ENCODE measurements at places on chromosomes 6 and 20. TPM values are rescaled to one million over a fixed set of nuclear protein-coding genes. Genes with fewer than 3 reads are reported as not detected.

Gene DEF6
- total RNA-seq = 195 TPM

Gene ELOVL2
- total RNA-seq = not detected

Gene EFCAB8
- total RNA-seq = 1.5 TPM

Gene BMP2
- total RNA-seq = not detected

Gene C6orf52
- total RNA-seq = 2.9 TPM

Gene TRIM10
- not detected for total RNA-seq

Gene RAB44
- total RNA-seq = not detected

DNA sequence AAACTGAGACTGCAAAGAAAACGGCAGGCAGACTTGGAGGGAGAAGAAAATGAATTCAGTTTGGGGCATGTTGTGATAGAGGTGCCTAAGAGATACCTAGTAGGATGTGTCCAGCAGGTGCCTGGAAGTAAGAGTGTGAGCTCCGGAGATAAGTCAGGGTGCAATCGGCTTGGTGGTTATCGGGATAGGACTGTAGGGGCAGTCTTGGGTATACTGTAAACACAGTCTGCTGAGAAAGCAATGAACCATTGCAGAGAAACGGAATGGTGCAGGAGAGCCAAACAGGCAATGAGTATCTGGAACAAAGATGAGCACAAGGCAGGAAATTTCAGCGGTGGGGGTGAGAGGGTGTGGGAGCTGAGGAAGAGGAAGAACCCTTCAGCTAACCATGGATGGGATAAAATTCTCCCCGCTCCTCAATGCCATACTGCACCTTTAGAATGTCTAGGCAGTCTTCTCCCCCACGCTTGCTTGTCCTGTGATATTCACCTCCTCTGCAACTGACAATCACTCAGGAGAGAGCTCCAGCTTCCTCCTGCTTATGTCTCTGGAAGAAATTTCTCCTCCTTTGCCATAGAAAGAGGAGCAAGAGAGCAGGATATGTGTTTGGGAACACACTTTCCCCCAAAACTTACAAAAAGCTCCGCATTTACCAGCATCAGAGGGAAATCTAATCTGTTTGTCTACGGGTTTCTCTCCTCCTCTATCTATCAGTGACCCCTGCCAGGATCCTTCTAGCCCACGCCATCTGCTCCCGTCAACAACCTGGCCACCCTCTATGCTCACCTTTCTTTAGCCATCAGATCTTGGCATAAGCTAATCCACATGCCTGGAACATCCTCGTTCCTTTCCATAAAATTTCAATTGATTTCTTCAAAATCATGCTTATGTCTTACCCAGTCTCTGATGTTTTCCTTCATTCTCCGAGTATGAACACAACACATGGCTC lies 381.7 kb upstream of the JARID2 start:
- no peak for DNase-seq

GRCh38 chr20:19250346-19250745 lies 37.9 kb downstream of the SLC24A3 start:
- DNase-seq = no peak

DNA sequence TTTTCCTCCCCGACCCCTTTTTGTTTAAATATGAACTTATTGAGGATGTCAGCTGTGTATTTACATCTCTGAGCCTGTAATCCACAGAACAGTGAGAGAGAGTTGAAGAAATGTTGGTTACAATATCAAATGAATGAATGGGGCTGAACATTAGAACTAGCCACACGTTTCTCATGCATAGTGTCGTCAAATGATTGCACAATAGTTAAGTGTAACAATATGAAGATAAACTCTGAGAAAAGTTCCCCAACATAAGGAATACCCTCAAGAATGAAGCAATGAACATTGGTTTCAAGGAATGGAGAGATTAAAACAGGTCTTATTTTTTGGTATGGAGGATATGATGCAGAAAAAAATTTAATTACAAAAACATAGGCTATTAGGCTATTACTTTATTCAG lies 100.5 kb upstream of the DTNBP1 start:
- DNase-seq = no peak

GRCh38 chr20:31897541-31897940 lies 27.1 kb downstream of the TTLL9 start:
- no peak for DNase-seq

DNA sequence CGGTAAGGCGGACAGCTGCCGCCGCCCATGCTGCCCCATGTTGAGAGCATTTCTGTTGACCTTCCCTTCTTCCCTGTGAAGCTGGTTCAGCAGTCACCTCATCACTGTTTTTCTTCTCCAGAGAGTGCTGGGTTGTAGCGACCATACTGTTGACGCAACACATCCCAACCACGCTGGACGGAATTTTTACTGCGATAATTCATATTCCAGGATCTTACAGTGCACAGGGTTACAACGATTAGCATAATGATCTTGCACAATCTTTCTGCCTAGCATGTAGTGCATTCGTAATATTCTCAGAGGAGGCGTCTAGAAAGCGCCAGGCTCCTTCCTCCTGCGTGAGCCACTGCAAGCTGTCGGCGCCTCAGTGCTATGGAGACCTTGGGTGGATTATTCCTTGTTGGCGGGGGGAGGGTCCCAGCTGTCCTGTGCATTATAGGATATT lies 137.0 kb downstream of the MTHFD1L start:
- no peak for DNase-seq

DNA sequence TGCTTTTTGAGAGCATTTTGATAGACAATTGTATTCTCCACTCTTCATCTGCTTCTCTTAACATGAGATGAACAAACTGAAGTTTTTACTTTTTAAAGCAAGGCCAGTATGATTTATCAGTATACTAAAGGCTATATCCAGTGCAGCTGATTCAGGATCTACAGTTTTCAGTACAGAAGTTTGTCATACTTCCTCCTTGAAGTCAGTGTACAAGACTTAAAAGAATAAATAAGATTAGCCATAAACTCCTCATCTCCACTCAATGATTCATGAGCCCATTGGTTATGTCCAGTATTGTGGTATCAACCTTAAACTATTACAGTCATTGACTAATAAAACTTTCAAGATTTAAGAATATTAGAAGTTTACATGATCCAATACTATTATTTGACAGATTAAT lies 374.8 kb upstream of the EPHA7 start:
- DNase-seq = no peak

DNA sequence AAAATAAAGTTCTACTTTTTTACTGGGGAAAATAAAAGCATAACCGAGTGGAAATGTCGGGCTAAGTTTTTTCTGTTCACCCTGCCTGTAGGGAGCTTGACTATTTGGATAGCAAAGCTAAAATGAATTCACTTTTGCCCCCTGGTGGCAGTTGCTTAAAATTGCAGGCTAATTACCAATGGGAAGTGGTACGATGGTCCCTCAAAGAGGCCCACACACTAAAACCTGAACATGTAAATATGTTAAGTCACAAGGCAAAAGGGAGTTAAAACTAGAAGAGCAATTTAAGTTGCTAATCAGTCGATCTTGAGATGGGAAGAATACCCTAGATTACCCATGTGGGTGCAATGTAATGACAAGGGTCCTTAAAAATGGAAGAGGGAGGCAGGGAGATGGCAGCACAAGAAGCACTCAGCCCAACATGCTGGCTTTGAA lies 916 bp upstream of the SUN5 start:
- DNase-seq = peak; percentile 59

- no peak for DNase-seq
Measured at GRCh38 chr20:23114018-23114417, 27.9 kb upstream of the CD93 start.

GRCh38 chr6:38086346-38086745 lies 266.8 kb downstream of the ZFAND3 start:
- no peak for DNase-seq

GRCh38 chr6:52201046-52201445 lies 14.9 kb downstream of the IL17A start:
- DNase-seq = no peak

- DNase-seq = no peak
Measured at GRCh38 chr6:84583784-84584183, 180.6 kb downstream of the TBX18 start.

DNA sequence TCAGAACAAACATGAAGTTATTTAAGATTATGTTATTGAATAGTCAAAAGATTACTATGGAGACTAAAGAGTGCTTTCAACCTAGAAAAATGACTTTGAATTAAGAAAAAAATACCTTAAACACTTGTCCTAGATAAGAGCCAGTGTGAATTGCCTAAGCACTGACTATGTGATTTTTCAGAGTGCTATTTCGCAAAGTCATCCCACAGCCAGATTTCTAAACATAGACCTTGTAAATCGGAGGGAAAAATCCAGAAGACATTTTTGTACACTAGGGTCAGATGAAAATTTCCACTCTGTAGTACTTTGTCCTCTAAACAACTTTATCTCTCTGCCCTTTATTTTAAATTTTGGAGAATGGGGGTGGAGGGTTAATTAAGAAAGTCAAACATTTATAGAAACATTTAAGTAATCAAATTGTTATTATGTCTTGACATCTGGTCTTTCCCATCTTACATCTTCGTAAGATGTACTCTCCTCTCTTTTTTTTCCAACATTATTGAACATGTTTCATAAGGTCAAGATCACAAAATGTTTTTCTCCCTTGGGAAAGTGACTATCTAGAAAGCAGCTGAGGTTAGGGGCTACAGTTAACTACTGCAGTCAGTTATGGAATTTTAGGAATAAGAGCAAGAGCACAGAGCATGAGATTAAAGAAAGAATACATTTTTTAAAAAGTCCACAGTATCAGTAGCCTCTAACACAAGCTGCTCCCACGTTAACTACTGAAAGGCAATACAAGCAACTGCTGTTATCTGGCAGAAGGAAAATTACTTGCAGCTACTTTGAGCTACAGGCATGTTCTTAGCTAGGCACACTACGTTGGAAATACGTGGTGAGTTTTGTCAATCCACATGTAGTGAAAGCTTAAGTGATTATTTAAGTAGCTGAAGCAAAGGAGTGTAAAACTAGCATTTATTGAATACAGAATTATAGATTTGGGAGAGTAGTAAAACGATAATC lies 648.5 kb downstream of the HTR1B start:
- DNase-seq = no peak

DNA sequence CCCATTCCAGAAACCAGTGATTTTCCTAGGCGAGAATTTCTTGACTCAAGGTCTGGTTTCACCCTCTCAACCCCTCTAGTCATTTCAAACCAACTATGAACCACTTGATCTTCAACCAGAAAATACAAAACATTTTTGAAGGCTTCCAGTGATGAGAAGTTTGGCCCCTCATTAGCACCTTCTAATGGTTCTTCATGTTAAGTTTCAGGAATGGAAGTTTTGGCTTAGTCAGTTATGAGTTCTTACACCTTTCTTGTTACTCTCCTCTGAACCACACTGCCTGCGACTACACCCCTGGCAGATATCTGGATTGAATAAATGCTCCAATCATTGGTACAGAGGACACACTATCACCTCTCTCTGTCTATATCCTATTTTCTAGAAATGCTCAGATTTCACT lies 67.2 kb downstream of the GJA10 start:
- DNase-seq = no peak

- DNase-seq = peak; percentile 32
Measured at GRCh38 chr6:151847064-151847463, 39.6 kb downstream of the ESR1 start.

DNA sequence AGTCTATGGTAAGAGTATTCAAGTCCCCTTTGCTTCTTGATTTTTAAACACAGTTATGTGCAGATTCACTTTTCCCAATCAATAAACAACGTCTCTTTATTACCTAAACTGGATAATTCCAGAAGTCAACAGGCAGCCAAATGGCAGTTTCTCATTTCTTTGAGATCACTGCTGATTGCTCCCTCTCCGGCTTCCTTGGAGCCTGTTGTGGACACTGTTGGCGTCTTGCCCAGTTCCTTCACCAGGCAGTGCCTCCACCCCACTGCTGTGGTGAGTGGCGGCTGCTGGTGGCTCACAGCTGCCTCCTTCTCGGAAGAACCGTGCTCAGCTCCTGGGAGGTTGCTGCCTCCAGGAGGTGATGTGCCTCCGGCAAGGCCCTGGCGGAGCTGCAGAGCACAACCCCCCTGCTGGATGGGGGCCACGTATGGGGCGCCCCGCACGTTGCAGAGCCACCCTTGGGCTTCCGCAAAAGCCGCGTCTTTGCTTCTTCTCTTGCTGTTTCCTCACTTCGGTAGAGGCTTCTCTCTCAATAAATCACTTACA lies 105.1 kb upstream of the CNKSR3 start:
- no peak for DNase-seq

DNA sequence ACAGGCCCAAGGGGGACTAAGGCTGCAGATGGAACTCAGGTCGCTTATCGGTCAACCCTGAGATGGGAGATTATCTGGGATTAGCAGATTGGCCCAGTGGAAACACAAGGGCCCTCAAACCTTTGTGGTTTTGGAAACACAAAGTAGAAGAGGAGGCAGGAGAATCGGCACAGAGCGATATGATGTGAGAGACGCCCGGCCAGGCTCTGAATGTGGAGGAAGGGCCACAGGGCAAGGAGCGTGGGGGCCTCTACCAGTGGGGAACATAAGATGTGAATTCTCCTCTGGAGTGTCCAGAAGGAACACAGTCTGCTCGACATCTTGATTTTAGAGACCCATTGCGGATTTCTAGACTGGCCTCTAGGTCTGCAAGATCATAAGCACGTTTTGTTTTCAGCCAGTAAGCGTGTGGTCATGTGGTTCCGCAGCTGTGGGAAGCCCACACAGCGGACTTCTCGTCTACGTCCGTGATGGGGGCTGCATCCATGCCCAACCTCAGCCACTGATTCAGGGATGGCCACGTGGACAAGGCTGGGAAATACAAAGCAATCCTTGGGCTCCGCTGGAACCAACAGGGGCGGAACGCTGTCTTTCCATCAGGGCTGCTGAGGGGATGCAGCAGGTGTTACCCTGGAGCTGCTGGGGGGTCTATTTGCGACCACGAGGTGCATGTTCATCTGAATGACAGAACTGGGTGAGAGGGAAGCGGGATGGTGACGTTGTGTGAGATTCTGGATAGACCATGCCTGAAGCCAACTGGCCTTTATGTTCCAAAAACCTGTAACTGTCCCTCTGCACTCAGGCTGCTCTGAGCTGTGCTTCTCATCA lies 127.6 kb upstream of the PMEPA1 start:
- DNase-seq = no peak

DNA sequence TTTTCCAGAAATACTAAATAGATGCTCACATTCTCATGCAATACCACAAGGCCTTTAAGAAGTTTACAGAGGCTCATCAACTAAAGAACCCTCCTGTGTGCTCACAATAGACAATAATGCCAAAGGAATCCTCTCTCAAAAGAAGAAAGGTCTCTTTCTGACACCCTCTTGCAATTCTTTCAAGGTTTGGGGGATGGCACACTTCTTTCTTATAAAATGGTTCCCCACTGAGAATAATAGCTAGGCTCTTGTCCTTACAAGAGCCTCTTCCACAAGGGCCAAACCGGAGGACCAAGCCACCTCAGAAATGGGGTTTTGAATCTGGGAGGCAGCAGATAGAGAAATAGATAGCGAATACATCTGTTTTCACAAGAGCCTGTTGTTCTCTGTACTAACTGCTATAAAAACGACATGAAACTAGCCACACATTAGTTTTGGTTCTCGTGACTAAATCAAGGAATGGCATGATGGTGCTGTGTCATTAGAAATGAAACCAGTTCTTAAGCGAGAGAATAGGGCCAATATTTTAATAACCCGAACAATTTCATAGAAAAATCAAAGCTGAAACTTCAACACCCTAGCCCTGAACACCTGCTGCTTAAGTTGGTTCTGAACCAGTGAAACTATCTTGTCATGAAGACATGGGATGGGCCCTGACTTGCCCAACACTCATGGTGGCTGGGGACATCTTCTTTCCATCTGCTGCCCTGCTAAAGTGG lies 81.1 kb downstream of the PRDM1 start:
- peak; percentile 17 for DNase-seq

GRCh38 chr6:140046016-140046632 lies 671.7 kb upstream of the CITED2 start:
- DNase-seq = no peak

GRCh38 chr20:3209946-3210317 lies 634 bp downstream of the ITPA start:
- DNase-seq = no peak
